Cerebellar nuclear complex (tissue), 1 donor: ENCODE measurements at places on chromosomes 4 and X.

GRCh38 chr4:54475546-54475945 lies 182.2 kb upstream of the KIT start:
- no peak for DNase-seq

DNA sequence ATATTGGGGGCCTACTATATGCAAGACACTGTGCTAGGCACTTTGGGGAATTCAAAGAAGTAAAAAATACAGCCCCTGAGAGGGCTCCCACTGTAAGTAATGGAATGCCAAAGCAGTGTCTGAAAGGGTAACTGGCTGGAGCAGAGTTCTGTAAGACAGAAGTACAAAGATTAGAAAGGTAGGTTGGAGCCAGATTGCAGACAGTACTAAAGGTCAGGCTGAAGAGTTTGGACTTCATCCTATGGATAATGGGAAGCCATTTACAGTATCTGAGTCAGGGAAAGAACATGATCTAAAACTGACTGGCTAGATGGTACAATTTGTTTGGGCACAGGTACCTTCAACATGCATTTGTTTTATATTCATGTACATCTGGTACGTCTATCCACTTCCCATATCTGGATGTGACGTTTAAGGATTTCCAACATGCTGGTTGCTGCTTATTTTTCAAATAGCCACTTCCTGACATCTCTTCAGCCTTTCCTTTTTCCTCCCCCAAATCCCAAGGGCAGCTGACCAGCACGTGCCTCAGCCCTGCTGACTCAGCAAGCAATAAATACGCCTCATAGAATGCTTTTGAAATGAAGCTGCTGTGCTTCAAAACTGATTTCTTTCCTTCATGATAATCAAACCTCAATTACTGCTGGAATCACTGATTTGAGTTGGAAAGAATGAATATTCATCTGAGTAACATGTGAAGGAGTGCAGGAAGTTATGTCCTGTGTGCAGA lies 9.5 kb downstream of the ENOX2 start:
- DNase-seq, result no peak

- DNase-seq, result no peak
Observed at GRCh38 chr4:150493851-150494250, 88.1 kb upstream of the MAB21L2 start.

GRCh38 chr4:14615671-14616070 lies 386.6 kb upstream of the CPEB2 start:
- DNase-seq, result no peak

DNA sequence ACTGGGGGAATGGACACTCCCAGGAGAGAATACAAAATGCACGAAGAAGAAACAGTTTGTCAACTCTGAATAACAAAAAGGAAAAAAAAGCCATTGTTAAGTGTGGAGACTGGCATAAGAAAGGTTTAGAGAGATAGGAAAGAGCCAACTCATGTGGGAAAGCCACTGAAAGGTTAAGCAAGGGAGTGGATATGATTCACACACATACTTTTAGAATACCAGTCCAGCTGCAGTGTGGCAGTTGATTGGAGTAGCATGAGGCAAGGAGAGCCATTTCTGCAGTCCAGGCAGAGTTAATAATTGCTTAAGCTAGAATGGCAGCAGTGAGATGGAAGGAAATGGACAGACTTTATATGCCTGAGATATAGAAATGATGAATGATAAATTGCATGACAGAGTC lies 36.9 kb upstream of the ADAD1 start:
- DNase-seq, result no peak

GRCh38 chr4:56686537-56687231 lies 5.6 kb upstream of the HOPX start:
- DNase-seq, result no peak

GRCh38 chr4:128980816-128981326 lies 112.5 kb downstream of the SCLT1 start:
- DNase-seq, result no peak

DNA sequence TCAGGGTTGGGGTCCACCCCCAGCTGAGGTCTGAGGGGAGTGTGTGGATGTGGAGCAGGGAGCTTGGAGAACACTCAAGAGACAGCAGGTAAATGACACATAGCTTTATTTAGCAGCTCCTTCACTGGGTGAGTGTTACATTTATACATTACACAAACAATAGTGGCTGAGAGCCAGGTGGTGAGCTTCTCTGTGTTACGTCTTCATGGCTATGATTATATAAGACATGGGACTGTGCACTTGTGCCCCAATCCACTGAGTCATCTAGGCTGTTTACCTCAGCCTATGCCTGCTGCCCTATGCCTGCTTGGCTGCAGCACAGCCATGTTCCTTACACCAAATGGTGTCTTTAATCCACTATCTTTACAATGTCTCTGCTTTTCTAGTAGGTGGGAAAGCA lies 459.6 kb downstream of the AFF2 start:
- DNase-seq, result no peak
